ENCODE measurements at places on chromosomes 3 and 15. TPM values are rescaled to one million over a fixed set of nuclear protein-coding genes. Genes with fewer than 3 reads are reported as not detected.

DNA sequence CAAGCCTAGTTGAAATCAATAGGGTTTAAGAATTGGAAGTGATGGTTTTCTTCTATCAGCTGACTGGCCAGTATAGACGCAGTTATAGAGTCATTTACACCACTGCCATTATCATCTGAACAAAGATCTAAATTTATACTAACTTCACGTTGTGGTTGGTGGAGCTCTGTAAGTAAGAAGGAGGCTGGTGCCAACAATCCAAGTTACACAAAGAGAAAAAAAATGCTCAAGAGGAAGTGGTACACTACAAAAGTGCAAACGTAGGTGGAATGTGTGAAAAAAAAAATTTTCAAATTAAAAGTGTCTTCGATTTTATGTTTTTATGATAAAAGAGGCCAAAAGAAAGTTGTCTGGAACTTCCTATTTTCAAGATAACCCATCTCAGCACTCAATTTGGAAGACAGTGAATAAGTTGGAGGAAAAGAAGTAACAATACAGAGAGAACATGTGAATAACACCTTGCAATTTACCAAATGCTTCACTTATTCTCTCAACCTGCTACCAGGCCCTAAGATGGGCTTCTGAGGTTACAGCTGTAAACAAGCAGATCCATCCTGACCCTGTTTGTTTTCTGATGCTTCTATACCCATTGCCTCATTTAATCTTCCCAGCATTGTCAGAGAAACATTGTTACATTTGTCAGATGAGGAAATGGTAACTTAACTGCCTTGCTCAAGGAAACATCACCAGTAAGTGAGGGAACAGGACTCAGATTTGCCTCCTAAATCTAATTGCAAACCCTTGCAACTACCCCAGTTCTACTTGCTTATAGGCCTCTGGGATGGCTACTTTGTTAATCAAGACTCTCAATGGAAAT is 12.0 kb upstream of the TASOR start:
- DNase-seq: peak; percentile 23

DNA sequence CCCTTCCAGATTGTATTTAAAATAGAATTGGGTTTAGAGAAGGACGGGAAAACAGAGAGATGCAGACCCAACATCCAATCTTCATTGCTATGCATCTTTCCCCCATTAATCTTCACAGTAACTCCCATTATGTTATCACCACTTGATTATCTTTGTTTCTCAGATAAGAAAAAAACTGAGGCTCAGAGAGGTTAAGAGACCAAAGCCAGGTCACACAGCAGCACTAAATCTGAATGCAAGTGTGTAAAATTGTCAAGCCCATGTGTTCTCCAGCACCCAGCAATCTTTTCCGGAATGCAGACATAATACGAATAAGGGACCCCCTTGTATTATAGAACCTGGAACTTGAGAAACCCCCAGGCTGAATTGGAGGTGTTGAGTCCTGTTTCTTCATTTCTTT is 80.5 kb upstream of the TRIM42 start:
- DNase-seq: no peak

DNA sequence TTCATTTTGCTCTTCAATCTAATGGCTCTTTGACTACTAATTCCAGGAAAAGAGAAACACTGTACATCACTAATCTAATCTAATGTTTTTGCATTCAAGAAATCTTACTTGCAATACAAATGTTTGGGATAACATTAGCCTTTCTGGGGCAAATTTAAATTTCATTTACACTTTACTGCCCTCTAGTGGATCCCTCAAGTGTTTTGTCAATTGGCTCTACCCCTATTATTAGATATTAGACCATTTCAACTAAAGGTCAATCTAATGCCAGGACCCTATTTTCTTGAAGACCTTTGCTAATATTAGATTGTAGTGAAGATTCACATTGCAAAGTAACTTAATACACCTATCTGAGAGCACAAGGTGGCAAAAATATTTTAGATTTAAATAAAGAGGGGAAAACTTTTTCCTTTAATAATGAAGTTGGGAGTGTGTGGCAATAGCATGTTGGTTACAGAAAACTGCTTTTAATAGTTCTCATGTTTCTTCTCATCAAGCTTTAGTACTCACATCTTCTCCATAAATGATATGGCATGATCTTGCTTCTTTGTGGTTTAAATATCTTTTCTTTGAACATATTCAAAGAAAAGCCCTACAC is 5.0 kb downstream of the C2CD4A start:
- DNase-seq: peak; percentile 65

DNA sequence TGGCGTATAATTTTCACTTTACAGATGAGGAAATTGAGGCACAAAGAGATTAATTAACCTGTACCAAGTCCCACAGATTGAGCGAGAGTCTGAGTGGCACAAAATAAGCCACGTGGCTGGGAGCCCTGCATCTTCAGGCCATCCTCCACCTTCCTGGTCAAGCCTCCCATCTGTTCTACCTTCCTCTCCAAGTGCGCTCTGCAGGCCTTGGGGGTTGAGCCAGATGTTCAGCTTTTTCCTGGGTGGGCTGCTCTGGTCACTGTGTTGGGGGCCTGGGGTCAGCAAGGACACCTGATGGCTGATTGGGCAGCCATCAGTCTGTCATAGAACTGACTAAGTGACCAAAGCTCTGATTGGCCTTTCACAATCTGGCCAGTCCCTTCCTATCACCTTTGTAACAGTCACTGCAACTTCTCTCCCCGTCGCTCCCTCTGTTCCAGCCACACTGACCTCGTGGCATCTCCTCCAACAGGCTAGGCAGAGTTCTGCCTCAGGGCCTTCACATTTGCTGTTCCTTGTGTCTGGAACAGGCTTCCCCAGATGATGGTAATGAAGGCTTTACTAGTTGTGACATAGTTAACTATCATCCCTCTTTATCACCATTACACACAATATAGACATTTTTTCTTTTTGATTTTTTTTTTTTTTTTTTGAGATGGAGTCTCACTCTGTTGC is 46.8 kb downstream of the SCN5A start:
- DNase-seq: no peak

DNA sequence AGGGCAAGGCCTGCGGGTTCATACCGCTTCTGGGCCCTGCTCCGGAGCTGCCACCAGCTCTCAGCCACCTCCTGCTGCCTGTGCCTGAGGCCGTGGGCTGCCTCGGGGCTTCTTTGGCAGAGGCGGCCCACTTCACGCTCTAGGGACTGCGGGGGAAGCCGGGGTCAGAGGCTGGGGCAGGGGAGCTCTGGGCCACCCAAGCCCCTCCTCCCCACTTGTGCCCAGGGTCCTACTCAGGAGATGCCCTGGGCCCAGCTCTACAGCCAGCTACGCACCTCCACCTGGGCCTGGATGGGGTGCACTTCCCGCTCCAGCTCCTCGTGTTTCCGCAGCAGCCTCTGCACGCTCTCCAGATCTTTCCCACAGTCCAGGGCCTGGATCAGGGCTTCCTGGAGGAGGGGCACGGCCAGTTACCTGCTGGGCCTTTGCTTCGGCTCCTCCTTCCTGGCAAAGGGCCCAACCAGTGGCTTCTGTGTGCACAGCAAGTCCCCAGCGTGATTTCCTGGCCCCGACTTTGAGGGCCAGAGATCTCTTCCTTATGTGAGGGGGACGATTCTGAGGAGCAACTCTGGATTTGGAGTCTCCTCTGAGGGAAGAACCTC is 24.0 kb downstream of the PLA2G4B start:
- DNase-seq: peak; percentile 91

GRCh38 chr15:99343881-99344551 is 92.7 kb downstream of the LRRC28 start:
- DNase-seq: no peak

DNA sequence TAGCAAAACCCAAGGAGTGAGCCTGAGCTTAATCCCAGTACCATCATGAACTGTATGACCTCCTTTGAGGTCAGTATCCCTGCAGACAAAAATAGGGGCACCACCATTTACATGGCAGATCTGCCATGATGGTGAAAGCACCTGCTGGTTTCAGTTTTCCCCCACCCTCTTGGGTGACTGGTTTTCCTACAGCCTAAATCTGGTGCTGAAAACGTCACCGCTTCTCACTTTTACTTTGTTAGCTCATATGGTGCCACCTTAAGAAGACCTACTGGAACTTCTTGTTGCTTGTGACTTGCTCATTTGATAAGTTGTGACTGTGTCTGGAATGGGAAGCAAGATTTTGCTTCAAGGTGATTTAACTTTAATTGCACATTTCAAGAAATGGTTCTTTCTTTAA is 5.1 kb downstream of the PPP1R2 start:
- no peak for DNase-seq

- no peak for DNase-seq
Observed at GRCh38 chr3:84136425-84136824, 822.4 kb upstream of the CADM2 start.

GRCh38 chr3:79161941-79162340 is 605.9 kb downstream of the ROBO1 start:
- no peak for DNase-seq

DNA sequence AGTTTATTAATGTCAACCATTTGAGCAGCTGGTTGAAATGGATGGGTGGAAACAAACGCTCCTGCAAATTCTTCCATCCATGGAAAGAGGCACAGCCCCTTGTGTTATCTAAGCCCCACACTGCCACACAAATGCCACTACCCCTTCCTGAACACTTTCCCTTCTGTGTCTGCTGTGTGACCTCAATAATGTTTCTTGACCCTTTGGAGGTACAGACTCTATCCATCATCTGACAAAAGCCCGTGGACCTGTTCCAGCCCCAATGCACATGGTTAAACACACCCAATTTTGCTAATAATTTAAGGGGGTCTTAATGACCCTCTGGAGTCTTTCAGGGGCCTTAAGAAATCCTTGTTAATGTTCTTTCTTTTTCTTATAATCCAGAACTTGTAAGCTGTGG is 482.2 kb upstream of the CFAP20DC start:
- no peak for DNase-seq

NR2E3 gene
- not detected for total RNA-seq

LINGO1 gene
- not detected for total RNA-seq

MYD88 gene
- 9.0 TPM for total RNA-seq
